Amniotic stem cell (primary cell): ENCODE measurements at places on chromosomes 16 and 17.

DNA sequence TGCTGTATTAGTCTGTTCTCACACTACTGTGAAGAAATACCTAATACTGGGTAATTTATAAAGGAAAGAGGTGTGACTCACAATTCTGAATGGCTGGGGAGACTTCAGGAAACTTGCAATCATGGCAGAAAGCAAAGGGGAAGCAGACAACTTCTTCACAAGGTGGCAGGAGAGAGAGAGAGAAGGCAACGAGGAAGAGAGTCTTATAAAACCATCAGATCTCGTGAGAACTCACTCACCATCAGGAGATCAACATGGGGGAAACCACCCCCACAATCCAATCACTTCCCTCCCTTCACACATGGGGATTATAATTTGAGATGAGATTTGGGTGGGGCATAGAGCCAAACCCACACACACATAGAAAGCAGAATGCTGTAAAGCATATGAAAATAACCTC is 896.2 kb downstream of the CDH11 start:
- DNase-seq = no peak

- DNase-seq = no peak
Measured at GRCh38 chr17:65930140-65930730, 261.7 kb downstream of the CEP112 start.

- no peak for DNase-seq
Measured at GRCh38 chr16:797120-797420, 3.5 kb downstream of the GNG13 start.

DNA sequence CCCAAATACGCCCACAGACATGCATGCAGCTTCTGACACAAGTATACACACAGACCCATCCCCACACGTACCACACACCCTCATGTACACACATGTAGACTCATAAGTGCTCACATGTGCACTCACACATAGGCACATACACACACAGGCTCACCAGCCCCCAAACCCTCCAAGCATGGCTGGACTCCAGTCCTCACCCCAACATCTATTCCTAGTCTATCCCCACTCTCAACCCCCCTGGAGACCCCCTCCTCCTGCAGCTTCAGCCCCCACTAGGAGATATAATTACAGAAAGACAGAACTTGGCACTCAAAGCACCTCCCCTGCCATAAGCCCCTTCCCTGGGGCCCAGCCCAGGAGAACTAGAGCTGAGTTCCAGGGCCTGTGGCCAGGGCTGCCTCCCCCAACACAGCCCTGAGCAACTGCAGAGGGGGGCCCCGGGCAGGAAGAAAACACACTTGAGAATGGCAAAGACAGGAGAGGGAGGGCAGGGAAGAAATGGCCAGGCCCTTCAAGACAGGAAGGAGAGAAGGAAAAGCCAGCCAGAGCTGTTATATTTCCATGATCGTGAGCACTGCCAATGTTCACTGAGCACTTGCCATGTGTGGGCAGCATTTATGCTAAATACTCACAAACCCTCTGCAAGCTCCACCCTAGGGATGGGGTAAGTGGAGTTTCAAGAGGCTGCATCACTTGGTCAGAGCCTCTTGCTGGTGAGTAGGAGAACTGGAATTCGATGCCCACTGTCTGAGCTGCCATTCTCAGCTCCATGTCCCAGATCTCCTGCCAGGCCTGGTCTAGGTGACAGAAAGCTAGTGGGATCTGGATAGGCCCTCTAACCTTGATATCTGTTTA is 224.5 kb downstream of the ZNF423 start:
- DNase-seq = no peak

DNA sequence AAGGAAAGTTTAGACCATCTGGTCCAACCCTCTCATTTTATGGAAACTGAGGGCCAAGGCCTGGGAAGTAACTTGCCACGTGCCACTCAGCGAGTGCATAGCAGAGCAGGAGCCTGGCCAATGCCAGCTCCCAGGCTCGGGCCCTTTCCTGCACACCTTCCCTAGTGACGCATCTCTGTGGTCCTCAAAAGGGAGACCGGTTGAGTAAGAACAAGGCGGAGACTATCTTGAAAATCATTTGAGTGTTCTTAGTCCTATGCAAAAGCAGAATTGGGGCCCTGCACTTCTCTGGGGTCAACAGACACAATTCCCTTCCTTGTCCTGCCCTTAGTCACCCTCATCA is 2.8 kb downstream of the CCL4 start:
- DNase-seq = no peak

DNA sequence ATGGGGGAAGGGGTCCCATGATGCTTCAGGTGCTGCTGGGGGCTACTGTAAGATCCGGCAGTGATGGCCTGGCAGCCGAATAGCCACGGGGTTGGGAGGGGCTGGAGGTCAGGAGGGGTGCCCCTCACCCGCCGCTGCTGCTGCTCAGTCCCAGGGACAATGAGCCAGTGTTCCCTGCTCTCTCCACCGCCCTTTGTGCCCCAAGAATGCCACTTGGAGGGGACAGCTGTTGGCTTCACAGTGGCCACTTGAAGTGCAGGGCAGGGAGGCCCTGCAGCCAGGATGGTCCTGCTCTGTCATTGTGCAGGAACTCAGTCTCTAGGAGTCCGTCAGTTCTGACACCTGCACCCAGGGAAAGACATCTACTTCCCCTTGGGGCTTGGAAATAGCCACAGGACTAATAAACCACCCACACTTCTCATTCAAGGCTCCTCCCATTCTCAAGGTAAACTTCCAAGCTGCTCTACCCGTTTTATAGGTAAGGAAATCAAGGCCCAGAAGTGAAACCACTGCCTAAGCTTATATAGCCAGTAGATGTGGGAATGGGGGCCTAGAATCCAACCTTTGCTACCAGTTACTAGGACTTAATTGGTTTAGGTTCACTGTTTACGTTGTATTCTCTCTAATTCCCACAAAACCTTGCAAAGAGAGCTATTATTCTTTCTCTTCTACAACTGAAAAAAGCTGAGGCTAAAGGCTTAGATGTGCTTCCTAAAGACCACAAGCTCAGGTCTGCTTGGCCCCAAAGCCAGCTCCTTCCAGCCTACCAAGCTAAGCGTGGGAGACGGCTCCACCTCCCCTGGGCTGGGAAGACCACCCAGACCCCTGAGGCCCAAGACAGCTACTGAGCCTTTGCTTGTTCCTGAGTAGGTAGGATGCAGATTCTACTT is 6.2 kb upstream of the CPSF4L start:
- DNase-seq = no peak

DNA sequence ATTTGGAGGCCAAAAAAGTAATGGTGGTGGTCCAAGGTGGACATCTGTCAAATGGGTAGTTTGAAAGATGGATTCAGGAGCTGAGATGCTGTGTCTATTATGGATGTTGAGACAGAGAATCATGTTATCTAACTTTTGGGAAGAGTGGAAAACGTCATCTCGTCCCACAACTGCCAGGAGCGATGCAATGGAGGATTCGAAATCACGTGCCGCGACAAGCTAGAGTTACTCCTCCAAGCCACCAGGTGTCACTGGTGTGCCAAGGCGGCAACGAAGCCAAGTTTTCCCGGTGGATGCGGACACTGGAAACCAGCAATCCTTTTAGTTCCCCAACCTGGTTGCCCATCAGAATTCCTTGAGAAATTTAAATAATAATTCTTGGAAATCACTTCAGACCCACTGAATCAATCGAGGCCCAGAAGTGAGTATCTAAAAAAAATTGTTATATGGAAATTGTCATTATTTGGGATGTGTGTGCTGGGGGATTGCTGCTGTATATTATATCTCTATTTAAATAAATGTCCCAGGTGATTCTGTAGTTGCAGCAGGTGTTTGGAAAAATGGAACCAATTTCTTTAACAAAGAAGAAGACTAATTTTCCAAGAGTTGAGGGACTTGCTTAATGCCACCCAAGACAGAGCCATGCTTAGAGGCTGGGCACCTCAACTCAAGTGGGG is 206.1 kb downstream of the HAPSTR1 start:
- no peak for DNase-seq

- peak; percentile 71 for DNase-seq
Measured at GRCh38 chr16:67723151-67723910, 4.2 kb upstream of the GFOD2 start.

- no peak for DNase-seq
Measured at GRCh38 chr17:81057079-81057730, 22.3 kb downstream of the BAIAP2 start.

- no peak for DNase-seq
Measured at GRCh38 chr17:80053102-80053501, 16.7 kb downstream of the CCDC40 start.

DNA sequence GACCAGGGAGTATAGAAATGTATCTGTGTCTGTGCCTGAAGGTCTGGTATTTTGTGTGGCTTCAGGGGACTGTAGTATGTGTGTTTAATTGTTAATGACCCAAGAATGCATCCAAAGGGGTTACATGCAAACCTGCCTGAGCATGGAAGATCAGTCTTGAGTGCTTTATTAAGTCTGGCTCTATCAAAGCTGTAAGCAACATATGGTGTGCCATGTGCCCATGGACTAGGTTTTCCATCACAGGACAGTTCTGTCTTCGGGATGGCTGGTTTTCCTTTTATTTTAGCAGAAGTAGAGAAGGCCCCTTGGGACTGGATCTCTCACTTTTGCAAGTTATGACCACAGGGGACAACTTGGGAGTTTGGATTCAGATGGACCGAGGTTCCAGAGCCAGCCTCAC is 18.2 kb downstream of the RBFOX1 start:
- no peak for DNase-seq

- no peak for DNase-seq
Measured at GRCh38 chr16:26857371-26857770, 209.4 kb upstream of the C16orf82 start.

DNA sequence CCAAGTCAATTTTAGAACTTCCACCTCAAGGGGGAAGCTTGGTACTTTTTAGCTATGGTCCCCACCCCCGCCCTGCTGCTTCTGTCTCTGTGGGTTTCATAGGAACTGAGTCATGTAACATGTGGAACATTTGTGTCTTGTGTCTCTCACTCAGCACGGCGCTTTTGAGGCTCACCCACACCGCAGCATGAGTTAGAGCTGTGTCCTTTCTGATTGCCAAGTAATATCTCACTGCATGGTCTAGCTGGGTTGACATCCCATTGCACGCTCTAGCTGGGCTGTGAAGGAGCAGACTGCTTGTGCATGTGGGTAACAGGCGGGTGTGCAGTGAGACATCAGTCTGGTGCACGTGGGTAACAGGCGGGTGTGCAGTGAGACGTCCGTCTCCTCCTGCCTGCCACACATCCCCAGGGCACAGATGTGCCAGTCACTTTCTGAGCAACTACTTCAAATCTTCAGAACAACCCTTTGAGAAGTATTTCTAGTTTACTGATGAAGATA is 26.4 kb upstream of the SLC7A5 start:
- no peak for DNase-seq

DNA sequence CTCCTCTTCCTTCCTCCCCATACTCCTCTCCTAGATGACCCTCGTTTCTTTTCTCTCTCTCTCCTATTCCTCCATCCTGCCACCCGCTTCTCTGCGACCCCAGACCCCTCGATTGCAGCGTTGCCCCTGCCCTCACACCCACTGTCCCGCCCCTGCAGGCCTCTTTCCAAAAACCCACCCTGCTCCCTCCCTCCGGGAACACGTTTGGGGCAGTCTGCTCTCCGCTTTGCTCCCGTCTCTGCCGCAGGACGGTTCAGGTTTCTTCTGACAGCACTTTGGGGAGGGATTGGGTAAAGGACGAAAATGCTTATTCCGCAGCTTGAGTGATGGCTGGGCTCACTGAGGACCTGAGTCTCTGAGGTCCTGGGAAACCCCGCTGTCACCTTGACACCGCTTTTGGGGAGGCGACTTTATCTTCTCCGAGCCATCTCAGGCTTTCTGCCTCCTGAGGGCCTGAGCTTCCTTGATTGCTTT is 690 bp downstream of the NDE1 start:
- no peak for DNase-seq

GRCh38 chr16:73725156-73725555 is 571.5 kb upstream of the PSMD7 start:
- DNase-seq = no peak

GRCh38 chr16:67431775-67432505 is 1.0 kb downstream of the HSD11B2 start:
- DNase-seq = no peak

DNA sequence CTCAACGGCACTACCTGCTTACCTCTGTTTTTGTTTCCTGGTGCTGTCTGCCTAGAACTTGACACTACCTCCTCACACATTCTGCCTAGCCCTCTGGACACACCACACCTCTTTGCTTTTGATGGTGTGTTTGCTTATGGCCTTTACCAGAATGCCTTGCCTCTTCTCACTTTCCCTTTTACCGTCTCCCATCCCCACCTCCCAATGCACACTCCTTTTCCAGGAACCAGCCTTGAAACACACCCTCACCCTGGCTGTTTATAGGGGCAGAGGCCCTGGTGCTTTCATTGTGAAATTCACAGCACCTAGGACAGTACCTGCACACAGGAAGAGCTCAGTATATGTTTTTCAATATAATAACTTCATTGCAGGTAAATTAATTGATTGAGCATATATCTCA is 56.2 kb downstream of the MAP2K6 start:
- DNase-seq = no peak

GRCh38 chr17:18248300-18248731 is 10.2 kb downstream of the FLII start:
- DNase-seq = peak; percentile 31

GRCh38 chr17:7237266-7237760 is 1.9 kb downstream of the PHF23 start:
- DNase-seq = no peak

GRCh38 chr16:47446431-47446830 is 14.4 kb downstream of the ITFG1 start:
- no peak for DNase-seq

DNA sequence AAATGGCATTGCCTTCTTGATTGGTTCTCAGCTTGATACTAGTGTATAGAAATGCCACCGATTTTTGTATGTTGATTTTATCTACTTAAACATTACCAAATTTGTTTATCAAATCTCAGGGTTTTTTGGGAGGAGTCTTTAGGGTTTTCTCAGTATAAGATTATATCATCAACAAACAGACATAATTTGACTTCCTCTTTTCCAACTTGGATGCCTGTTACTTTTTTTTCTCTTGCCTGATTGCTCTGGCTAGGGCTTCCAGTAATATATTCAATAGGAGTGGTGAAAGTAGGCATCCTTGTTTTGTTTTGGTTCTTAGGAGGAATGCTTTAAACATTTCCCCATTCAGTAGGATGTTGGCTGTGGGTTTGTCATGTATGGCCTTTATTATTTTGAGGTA is 29.1 kb downstream of the EFCAB13 start:
- no peak for DNase-seq

GRCh38 chr17:76732734-76733617 is 4.2 kb downstream of the SRSF2 start:
- DNase-seq = no peak

DNA sequence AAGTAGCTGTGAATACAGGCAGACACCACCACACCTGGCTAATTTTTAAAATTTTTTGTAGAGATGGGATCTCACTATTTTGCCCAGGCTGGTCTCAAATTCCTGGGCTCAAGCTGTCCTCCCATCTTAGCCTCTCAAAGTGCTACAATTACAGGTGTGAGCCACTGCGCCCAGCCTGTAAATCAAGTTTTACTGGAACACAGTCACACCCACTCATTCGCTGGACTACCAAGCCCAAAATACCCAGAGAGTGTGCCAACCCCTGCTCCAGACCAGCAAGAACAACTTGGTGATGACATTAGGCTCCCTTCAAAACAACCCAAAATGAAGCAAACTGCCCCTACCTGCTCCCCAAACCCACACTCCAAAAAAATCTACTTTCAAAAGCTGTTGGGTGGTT is 36.0 kb downstream of the TVP23A start:
- DNase-seq = no peak

- no peak for DNase-seq
Measured at GRCh38 chr17:68714676-68715075, 113.5 kb upstream of the FAM20A start.

GRCh38 chr16:5257462-5257861 is 159.9 kb upstream of the EEF2KMT start:
- no peak for DNase-seq

- no peak for DNase-seq
Measured at GRCh38 chr16:85757341-85757822, 6.5 kb upstream of the C16orf74 start.

GRCh38 chr17:45222014-45222288 is 266 bp downstream of the FMNL1 start:
- DNase-seq = no peak
